ENCODE measurements at places on chromosomes 4 and X. TPM values are rescaled to one million over a fixed set of nuclear protein-coding genes. Genes with fewer than 3 reads are reported as not detected.

Gene KIF4A
- total RNA-seq = 20.1 TPM

Gene PABPC5
- total RNA-seq = not detected

Gene GLRB
- total RNA-seq = not detected

Gene TENM3
- total RNA-seq = 5.3 TPM

DNA sequence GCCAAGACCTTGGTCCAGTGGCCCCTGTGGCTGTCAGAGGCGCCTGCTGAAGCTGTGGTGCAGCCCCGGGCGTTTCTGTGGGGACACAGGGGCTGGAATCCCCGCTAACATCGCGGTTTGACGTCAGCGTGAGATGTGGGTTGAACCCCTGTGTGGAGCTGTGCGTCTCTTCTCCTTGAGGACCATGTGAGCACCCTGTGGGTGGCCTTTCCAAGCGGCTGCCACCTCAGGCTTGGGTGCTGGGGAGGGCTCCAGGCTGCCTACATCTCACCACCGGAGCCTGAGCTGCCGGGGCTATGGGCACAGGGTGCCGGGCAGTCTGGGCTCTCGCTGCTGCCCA is 27.7 kb downstream of the UVSSA start:
- DNase-seq = no peak

- no peak for DNase-seq
Measured at GRCh38 chrX:145292218-145292617, 44.9 kb downstream of the SPANXN1 start.

DNA sequence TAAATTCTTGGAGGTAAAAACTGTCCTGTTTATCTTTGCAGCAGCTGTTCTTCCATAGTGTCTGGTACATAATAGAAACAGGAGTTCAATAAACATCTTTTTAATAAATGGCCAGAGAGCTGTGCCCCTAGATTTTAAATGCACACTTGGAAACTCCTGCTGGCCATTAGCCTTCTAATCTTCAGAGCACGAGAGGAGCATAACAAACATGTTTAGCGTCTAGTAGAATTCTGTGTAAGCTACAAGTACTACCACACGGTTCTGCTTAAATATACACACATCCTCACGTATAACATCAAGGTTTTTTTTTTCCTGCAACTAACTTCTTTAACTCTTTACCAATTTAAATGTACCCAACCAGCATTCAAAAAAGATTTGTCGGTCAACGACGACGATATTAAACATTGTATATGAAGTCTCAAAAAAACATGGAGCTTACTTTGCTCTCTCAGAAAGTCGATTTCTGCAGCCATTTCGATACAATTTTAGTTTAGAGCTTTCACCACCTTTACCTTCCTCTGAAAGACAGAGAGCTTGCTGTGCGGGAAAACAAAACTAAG is 628 bp downstream of the SCLT1 start:
- peak; percentile 67 for DNase-seq

Gene UBL4A
- total RNA-seq = 195 TPM

Gene RNF113A
- total RNA-seq = 19.2 TPM

- DNase-seq = no peak
Measured at GRCh38 chrX:54085666-54086065, 41.4 kb upstream of the PHF8 start.

DNA sequence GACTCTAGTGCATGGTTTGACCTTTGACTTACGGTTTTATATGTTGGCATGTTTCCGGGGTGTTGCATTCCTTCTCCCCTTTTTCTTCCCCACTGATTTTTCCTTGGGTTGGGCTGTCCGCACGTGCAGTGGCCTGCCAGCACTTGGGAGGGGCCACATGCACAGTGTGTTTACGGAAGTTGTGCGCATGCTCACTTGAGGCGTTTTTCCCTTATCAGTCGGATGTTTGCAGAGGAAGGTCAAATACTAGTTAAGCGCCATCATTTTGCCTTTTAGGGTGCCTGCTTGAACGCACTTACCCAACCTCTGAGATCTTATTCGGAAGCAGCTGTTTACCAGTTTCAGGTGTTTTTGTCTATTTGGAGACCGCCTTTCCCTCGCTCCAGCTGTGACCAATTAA is 653.9 kb upstream of the AADAT start:
- DNase-seq = no peak

All from HT-29 (cell line).